Left lung (tissue), 14 donors: ENCODE measurements at places on chromosomes 5 and 9. TPM values are rescaled to one million over a fixed set of nuclear protein-coding genes. Genes with fewer than 3 reads are reported as not detected.

- peak; percentile 58 for DNase-seq
Observed at GRCh38 chr9:26656003-26656870, 236.4 kb downstream of the CAAP1 start.

PCDHA7 gene
- total RNA-seq, result 0.52 TPM

FBN2 gene
- 2.7 TPM for total RNA-seq

- DNase-seq, result no peak
Observed at GRCh38 chr5:103541569-103541968, 21.0 kb downstream of the NUDT12 start.

IZUMO3 gene
- total RNA-seq, result not detected

TEK gene
- 39.0 TPM for total RNA-seq

DNA sequence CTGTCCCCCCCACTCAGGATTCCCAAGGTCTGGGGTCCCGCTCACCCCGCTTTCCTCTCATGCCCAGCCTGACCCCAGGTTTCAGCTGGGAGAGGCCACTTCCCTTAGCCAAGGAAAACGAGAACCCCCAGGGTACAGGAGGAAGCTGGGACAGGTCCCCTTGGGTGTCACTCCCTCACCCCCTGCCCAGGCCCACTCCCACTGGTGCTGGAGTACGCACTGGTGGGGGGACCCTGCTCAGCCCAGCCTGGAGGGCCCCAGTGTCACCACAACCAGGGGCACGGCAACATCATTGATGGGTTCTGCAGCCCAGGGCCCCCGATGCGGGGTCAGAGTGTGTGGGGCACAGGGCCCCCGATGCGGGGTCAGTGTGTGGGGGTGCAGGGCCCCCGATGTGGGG lies 145.0 kb upstream of the CDKN2B start:
- DNase-seq, result no peak

PGM5 gene
- 12.7 TPM for total RNA-seq

DNA sequence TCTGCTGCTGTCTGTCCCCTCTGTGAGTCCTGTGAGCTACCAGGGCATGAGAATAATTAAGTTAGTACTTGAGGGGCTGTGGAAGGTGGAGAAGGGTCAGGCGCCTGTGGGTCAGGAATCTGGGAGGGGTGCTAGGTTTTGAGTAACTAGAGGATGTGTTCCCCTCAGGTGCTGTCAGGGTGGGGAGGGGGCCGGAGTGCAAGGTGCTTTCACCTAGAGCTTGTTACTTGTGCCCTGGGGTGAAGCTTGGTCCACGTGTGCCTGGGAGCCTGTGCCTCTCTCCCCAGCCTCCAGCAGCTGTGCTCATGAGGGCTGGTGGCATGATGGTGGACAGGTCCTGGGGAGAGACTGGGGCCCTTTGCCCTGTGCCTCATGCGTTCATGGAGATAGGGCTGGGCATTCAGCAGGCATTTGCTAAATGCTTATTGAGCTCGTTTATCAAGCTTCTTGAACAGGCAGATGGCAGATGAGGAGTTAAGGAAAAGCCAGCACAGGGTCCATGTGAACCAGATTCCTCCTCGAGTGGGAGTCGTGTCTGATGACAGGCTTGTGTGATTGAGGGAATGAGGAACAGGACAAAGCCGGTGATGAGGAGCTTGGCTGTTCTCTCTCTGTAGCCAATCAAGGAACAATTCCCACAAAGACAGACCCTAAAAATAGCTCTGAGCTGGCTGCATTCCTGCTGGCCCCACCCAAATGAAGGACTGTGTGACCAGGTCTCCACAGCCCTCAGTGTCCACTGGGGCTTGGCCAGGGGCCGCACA lies 40.9 kb downstream of the CACNA1B start:
- DNase-seq, result no peak
